ENCODE measurements at places on chromosomes 7 and 10.

DNA sequence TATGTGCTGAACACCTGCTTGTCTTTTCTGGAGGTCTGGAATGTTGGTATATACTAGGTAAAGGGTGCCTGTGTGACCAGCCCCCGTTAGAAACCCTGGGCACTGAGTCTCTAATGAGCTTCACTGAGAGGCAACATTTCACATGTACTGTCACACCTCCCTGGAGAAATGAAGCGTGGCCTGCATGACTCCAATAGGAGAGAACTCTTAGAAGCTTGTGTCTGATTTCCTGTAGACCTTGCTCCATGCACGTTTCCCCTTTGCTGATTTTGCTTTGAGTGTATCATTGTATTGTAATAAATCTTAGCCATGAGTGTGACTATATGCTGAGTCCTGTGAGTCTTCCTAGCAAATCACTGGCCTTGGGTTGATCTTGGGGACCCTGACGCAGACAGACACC lies 82.8 kb downstream of the PPP1R3C start:
- DNase-seq, result no peak

- no peak for DNase-seq
These were observed 842 bp downstream of the SEMA3A start for GRCh38 chr7:84193747-84194146.

DNA sequence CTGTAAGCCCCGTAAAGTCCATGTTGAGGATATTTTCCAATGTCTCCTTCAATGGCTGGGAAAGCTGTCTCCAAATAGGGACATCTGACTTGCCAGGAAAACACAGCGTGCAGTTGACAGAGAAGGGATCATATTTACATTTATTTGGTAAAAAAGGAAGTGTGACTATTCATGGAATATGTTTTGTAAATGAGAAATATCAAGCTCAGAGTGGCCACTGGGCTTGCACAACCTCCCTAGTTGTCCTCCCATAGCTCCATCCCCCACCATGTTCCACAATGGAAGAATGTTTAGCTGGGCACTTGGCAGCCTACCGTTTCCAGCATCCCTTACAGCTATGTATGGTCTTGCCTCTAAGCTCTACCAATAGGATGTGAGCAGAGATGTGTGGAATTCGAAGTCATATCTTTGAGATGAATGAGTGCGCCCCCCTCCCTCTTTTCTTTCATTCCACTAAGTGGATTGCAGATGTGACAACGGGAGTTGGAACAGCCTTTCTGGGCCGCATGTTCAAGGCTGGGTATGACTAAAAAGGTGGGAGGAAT lies 306.6 kb upstream of the ZMIZ1 start:
- DNase-seq, result peak; percentile 20

GRCh38 chr10:5812283-5813090 lies 747 bp downstream of the GDI2 start:
- DNase-seq, result no peak

- DNase-seq, result no peak
These were observed 151.6 kb upstream of the VSTM2A start for GRCh38 chr7:54390565-54390964.

DNA sequence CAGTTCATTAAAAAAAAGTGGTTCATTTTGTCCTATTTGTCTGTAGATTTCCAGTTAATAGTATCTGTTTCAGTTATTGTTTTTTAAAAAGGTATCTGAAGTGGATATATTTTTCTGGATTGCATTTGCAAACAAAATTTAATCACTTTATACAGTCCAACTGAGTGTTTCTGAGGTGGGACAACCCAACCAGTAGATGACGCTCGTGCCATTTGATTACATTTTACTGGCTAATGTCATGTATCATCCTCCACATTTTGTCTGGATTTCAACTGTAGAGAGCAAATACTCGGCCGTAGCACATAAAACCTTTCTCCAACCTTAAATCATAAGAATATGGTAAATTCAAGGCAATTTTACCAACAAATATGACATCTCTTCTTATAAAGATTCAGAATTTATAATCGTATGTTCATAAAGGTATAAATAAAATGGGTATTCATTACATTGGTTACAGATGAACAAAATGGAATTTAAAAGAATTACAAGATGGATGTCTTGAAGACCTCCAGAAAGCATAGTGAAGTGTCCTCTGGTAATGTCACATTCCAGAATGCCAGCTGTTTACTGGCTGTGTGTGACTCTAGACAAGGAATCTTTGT lies 789.0 kb downstream of the PHTF2 start:
- no peak for DNase-seq

DNA sequence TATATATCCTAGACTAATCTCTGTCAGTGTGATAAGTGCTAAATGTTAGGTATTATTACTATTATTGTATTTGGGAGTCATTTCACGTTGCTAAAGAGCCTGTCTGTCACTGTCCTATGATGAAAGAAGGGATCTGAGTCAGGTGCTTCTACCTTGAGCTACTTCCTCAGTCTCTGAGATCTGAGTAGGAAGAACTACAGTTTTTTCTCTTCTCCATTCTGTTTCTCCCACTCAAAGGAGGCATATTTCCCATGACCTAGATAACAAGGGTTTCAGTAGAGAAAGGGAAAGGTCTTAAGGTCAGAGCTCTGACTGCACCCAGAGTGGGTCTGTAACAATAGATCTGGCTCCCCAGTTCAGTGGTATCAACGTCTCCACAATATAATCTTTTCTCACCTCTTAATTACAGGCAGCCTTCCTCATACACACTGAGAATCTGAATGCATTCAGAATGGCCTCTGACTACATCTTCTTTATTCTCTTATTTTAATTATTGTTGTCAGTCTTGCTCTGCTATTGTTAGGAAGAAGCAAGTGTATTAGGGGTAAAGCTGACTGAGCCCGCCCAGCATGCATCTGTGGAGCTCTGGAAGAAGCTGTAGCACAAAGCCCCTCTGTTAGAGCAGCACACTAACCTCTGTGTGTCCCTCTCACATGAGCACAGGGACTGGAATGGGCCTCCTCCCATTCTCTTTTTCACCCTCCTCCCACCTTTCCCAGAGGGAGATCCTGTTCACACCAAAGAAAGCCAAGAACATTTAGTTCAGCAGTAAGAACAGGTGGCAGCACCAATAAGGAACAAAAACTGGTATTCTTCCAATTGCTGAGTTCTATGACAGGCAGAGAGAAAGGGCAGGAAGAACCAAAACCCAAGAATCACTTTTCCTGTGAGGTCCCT lies 38.1 kb downstream of the USP54 start:
- no peak for DNase-seq

- DNase-seq, result peak; percentile 80
These were observed 25.1 kb upstream of the DDIT4 start for GRCh38 chr10:72248468-72249151.

- DNase-seq, result no peak
These were observed 10.2 kb downstream of the CRYGN start for GRCh38 chr7:151429560-151430331.

DNA sequence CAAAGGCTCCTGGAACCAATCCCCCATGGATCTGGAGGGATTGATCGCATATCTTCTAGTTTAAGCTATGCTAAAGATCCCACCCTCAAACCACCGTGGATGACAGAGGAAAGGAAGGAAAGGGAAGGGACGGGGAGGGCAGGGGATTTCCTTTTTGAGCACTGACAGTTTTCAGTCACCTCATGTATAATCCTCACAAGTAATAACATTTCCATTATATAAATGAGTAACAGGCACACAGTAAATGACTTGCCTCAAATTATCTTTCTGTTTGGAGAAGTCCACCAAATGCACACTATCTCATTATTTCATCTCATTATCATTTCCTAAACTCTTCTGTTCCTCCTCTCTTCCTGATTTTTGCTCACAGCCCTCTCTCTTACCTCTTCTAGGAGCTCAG lies 127.1 kb upstream of the AOAH start:
- no peak for DNase-seq

Measured in MV-4-11 (cell line).